ENCODE measurements at places on chromosomes 3 and 15. TPM values are rescaled to one million over a fixed set of nuclear protein-coding genes. Genes with fewer than 3 reads are reported as not detected.

- no peak for DNase-seq
These were observed 240.1 kb upstream of the ZPLD1 start for GRCh38 chr3:102194760-102195159.

GRCh38 chr3:146747928-146748327 lies 142.8 kb upstream of the PLSCR5 start:
- DNase-seq: no peak

- DNase-seq: no peak
These were observed 153.5 kb downstream of the MECOM start for GRCh38 chr3:169509780-169510692.

GRCh38 chr3:132543011-132543739 lies 53.9 kb upstream of the ACKR4 start:
- DNase-seq: no peak

DNA sequence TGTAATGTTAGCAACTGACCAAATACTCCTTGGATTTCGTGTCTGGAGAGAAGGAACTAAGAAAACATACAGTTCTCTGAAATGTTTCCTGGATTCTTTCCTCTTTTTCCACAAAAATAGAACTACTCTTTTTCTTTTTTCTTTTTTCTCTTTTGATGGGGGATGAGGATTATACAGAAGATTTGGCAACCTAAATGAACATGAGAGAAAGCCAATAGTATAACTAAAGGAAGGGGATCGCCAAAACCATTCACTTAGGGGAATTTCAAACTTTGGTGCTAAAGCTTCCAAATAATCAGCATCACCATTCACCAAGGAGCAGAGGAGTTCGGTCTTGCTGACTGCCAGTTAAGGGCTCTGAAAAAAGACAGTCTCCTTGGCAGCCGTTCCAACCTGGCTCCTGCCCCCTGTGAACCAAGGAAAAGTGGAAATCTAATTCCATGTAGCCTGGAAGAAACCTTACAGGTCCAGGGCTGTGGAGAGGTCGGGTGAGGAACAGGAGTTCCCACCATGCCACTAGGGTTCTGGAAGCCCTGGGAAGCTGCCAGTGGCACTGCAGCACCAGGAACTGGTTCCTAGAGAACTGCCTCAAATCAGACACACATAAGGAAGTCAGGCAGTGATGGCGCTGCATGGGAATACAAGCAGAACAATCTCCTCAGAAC lies 176.9 kb downstream of the TNIK start:
- no peak for DNase-seq

DNA sequence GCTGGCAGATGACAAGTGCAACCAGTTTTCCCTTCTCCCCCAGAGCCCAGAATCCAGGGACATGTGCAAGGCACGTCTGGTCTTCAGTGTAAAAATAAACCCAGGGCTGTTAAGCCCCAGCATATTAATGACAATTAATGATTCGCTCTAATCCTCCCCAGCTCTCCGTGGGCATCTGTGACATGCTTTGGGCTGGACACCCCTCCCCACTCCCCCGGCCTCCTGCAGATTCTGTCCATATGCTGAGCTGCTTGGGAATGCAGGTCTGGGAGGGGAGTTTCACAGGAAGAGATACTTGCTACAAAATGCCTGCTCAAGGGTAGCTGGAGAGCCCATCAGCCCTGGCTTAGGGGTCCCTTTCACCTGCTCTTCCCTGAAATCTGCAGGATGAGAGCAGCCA lies 43.0 kb upstream of the NTRK3 start:
- no peak for DNase-seq

DNA sequence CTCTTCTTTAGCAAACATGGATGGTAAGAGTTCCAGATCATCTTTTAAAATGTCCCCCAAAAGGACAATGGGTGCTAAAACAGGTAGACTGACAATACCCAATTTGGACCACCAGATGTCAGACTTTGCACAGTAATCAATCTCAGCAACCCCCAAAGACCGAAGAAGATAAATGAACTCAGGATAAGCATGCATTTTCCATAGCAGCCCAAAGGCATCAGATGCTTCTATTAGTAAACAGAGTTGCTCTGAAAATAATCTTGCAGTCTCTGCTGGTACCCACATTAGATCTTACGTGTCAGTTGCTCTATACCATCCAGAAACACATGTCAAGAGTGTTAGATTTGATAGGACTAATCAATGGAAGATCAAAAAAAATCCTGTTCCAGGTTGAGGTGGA lies 20.6 kb downstream of the MYH15 start:
- peak; percentile 53 for DNase-seq

DNA sequence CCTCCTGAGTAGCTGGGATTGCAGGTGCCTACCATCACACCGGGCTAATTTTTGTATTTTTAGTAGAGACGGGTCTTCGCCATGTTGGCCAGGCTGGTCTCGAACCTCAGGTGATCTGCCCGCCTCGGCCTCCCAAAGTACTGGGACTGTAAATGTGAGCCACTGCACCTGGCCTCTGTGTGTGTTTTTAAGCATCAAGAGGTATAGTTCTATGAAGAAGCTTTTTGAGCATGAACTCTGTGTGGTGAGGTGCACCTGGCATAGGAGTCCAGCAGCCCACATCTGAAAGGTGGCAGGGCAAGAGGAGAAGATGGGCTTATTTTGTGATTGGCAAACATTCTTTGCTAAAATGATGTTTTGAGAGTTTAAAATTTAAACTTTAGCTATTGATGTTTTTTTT lies 118.0 kb downstream of the DGKG start:
- no peak for DNase-seq

DNA sequence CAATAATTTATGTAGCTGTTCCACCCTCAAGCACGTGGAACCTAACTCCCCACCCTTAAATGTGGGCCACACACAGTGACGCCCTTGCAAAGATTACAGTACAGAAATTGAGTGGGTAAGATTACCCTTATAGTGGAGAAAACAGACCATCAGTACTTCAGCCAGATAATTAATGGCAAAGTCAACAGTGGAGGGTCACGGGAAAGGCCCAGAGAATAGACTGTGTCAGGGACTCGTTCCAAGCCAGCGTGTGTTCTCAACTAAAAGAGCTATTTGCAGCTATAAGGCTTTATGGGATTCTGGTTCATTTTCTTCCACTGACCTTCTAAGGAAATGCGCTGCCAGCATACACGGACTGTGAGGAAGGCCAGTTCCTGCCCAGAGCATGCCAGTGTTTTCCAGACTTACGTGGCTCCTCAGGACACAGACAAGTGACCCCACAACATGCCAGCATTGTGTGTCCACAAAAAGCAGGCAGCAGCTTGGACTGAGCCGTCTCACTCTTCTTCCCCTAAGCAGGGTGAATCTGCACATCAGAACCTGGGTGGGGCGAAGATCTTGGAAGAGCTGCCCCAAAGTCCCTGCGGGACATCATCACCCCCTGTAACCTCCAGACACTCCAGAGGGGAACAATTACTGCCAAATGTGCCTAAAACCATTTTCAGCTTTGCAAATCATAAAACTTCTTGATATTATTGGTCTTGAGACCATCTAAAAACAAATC lies 428.5 kb downstream of the OCA2 start:
- no peak for DNase-seq

GRCh38 chr3:49732597-49732996 lies 8.8 kb upstream of the GMPPB start:
- DNase-seq: no peak

DNA sequence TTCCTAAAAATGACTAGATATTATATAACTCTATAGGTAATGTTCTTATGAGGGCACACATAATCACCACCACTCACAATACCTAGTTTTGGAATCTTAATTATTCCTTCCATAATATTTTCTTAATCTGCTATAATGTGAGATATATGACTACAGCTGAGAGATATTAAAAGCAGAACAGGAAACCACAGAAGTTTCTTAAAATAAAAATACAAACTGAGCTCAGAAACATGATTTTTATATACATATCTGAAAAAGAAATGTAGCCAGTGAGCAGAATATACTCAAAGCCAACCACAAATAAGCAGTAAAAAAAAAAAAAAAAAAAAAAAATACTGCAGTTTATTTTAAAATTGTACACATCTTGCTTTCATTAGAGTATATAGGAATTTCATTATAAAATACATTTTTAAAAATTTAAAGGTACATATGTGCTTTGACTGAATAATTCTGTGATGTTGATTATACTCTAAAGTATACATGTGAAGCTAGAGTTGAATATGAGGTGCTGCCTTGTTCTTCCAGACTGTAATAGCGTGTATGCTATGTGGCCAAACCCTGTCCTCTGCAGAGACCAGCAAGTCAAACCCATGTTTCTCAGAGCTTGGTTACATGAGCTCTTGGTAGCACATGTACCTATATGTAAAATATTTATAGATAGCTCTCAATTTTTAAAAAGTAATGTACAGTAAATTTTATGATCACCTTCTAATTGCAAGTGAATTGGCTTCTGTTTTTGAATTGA lies 175.0 kb downstream of the UBE2E2 start:
- DNase-seq: no peak

GRCh38 chr3:13637311-13637891 lies 88.5 kb downstream of the FBLN2 start:
- DNase-seq: no peak

DNA sequence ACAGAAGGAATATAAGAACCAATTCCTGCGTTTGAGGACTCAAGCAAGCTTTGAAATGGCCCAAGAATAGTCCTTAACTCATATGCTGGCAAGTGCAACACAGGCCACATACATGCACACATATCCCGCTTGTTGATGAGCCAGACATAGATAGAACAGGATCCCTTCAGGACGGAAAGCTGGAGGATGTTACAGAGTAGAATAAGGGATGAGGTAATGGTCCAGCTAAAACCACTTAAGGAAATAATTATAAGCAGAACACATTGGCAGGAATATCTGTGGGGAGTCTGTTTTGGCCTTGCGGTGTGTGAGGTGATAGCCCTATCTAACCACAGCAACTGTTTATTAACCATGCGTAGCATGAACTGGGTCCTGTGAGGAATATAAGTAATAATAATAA lies 25.0 kb downstream of the SCG3 start:
- DNase-seq: no peak

DNA sequence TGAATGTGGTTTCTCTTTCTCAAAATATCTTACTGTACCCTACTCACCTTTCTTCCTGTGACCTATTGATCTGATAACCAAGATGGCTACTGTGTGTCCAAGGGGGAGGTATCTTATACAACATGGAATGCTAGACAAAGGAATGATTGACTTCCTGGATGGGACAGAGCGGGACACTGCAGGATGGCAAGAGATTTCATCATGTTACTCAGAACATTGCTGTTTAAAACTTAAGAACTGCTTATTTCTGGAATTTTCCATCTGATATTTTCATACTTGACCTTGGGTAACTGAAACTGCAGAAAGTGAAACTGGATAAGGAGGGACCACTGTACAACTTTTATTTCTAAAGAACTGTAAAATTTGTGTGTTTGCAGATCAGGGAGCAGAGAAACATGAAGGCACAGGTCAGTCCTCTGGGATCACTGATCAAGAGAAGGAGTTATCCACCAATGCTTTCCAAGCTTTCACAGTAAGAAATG lies 18.5 kb downstream of the CNOT10 start:
- DNase-seq: no peak

- no peak for DNase-seq
These were observed 3.1 kb upstream of the FAM240A start for GRCh38 chr3:46609212-46609721.

GRCh38 chr3:119336823-119337222 lies 42.6 kb downstream of the ARHGAP31 start:
- DNase-seq: no peak

- no peak for DNase-seq
These were observed 37.3 kb downstream of the YEATS2 start for GRCh38 chr3:183734750-183735494.

DNA sequence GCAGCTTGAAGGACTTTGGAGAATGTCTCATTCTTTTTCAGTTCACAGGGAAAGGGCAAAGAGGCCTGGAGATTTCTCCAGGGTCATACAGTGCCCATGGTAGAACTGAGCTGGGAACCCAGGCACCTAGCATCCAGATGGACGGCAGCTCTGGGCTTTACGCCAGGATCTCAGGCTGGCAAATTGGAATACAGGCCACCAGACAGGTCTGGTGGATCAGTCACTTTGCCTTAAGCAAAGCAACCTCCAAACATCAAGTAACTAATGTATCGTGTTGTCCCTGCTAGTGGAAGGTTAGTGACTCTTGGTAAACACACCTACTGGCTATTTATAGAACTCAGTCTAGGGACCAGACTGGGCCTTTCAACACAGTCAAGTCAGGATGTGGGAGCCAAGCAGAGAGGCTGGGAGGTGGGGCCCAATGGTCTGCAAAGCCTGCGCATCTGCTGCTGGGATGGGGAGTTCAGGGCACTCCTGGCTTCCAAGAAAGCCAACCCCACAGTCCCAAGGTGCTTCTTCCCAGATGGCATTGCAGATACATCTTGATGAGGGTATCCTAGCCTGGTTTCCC lies 30.2 kb downstream of the RPLP1 start:
- no peak for DNase-seq

GRCh38 chr15:94174399-94174802 lies 57.0 kb upstream of the MCTP2 start:
- no peak for DNase-seq

DNA sequence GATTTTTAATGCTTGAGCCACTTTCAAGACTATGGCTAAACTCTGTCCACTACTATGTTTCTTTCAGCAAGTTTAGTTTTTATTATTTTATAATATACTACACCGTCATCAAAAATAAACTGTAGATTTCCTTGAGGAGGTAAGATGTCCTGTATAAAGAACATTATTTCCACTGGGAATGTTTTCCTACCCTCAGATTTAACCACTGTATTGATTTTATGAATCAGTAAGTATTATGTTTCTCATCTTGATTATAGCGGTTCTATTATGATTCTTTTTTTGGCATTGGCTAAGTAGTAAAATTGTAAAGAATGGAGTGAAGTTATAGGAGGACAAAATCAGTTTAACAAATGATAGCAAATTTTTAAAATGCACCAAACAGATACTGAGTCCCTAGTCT lies 44.4 kb downstream of the ADAM10 start:
- DNase-seq: no peak

- DNase-seq: no peak
These were observed 218.5 kb upstream of the STT3B start for GRCh38 chr3:31314258-31314657.

DNA sequence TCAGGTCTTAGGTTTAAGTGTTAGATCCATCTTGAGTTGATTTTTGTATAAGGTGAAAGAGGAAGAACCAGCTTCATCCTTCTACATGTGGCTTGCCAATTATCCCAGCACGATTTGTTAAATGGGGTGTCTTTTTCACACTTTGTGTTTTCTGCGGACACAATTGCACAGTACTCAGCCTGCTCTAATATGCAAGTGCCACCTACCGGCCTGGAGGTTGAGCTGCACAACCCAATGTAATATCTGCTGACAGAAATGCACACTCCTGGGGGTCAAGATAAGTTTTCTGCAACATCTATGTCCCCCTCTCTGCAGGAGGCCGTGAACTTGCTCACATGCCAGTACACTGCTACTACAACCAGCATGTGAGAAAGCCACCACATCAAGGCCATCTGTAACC lies 791.9 kb upstream of the ROBO1 start:
- DNase-seq: no peak

- peak; percentile 3 for DNase-seq
These were observed 27.6 kb downstream of the PLXNB1 start for GRCh38 chr3:48402281-48402732.

The C3orf38 gene
- 40.1 TPM for total RNA-seq

The KLHL6 gene
- total RNA-seq: 41.2 TPM

The SH3GL3 gene
- not detected for total RNA-seq

The PDZRN3 gene
- total RNA-seq: not detected

The NCBP2 gene
- 53.4 TPM for total RNA-seq

The STRIT1 gene
- not detected for total RNA-seq

The CASR gene
- total RNA-seq: 0.06 TPM

The LSAMP gene
- total RNA-seq: not detected

The INO80 gene
- total RNA-seq: 26.2 TPM

The PLOD2 gene
- total RNA-seq: 0.10 TPM

The CFAP100 gene
- not detected for total RNA-seq

The MB21D2 gene
- total RNA-seq: 6.6 TPM

The SLC6A20 gene
- total RNA-seq: not detected

The ZCWPW2 gene
- total RNA-seq: 0.37 TPM

The CD276 gene
- 0.37 TPM for total RNA-seq

All from activated CD4-positive, alpha-beta T cell treated with anti-CD3 and anti-CD28 coated beads, Interleukin-2, amount 10 ng/mL, durations not matched to agents 7 days and 5 days (primary cell).